Heart left ventricle (tissue), 16 donors: ENCODE measurements at places on chromosomes 2 and 18. TPM values are rescaled to one million over a fixed set of nuclear protein-coding genes. Genes with fewer than 3 reads are reported as not detected.

DNA sequence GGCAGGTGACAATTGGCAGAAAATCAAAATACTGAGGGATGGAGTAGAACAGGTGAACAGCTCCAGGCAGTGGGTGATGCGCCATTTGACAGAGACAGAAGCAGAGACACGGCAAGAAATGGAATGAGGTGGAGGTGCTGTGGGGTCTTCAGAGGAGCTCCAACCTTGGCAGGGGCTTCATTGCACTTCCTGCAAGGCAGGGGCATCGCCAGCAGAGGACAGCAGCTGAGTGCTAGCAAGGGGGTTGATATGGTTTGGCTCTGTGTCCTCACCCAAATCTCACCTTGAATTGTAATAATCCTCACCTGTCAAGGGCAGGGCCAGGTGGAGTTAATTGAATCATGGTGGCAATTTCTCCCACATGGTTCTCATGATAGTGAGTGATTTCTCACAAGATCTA, 42.8 kb downstream of the CCDC68 start:
- no peaks in the 10 kb centered on the region for H3K27me3 ChIP-seq
- no peak overlapping the region for H3K4me3 ChIP-seq
- no peaks in the 10 kb centered on the region for H3K4me1 ChIP-seq
- DNase-seq, result no peak
- no peak overlapping the region for H3K27ac ChIP-seq

DNA sequence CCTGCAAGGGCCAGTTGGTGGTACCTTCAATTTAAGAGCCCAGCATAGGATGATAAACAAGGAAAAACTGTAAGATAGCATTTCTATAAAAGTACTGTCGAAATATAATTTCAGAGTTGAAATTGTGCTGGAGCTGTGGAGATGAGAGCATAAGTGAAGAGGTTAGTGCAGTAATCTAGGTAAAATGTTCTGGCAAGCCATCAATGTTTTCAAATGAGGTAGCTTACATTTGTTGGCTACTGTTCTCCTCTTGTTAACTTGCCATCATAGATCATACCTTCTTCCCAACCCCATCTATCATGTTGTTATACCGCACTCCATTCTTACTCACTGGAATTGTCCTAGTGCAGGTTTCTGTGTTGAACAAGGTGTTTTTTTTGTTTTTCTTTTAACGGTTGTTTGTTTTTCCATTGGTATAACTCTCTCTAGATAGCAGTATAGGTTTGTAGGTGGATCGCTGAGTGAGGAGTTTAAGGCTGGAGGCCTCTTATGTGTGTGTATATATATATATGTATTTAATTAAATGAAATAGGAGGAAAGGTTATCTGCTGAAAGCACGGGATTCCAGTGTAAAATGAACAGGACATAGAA, 40.5 kb downstream of the EHBP1 start:
- no peaks in the 10 kb centered on the region for H3K4me1 ChIP-seq
- DNase-seq, result no peak
- no peaks in the 10 kb centered on the region for H3K27me3 ChIP-seq
- no peak overlapping the region for H3K4me3 ChIP-seq
- H3K27ac ChIP-seq, result no peak overlapping the region
- H3K36me3 ChIP-seq, result no peaks in the 10 kb centered on the region

Gene UGT1A8
- not detected for total RNA-seq

Gene LIMS2
- total RNA-seq, result 203 TPM
